Stimulated activated CD8-positive, alpha-beta memory T cell treated with anti-CD3 and anti-CD28 coated beads, Interleukin-7, amount 100 ng/mL, for 1 hour (primary cell): ENCODE measurements at places on chromosomes 4 and X.

- DNase-seq = no peak
Measured at GRCh38 chrX:37958525-37959211, 47.7 kb upstream of the SYTL5 start.

- no peak for DNase-seq
Measured at GRCh38 chrX:110414273-110414672, 55.6 kb downstream of the RTL9 start.

GRCh38 chr4:84932462-84932861 lies 34.0 kb downstream of the WDFY3 start:
- DNase-seq = no peak

GRCh38 chr4:112517067-112517634 lies 1.2 kb upstream of the NEUROG2 start:
- DNase-seq = no peak
